T-cell (primary cell): ENCODE measurements at places on chromosomes 7 and 10.

GRCh38 chr7:91995391-91996105 lies 54.9 kb downstream of the AKAP9 start:
- no peak for DNase-seq

GRCh38 chr10:24305551-24306506 lies 96.9 kb downstream of the KIAA1217 start:
- DNase-seq = no peak

DNA sequence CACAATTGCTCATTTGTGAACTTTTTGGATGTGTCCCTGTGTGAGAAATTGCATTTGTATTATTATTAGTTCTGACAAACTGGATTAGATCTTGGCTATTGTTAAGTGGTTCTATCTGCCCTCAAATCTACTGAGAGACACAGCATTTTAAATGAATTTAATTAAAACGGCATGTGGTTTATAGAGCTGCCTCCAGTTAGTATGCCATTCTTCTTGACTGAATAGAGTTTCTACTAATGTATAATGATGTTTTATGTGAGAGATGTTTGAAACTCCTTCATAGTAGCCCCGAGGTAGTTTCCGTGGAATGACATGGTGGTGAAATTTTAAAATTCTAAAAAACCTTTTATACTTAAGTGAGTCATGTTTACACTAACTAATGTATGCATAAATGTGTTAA lies 110.9 kb downstream of the DYNC1I1 start:
- no peak for DNase-seq

- DNase-seq = no peak
These were observed 6.1 kb upstream of the GSDME start for GRCh38 chr7:24763303-24763901.

DNA sequence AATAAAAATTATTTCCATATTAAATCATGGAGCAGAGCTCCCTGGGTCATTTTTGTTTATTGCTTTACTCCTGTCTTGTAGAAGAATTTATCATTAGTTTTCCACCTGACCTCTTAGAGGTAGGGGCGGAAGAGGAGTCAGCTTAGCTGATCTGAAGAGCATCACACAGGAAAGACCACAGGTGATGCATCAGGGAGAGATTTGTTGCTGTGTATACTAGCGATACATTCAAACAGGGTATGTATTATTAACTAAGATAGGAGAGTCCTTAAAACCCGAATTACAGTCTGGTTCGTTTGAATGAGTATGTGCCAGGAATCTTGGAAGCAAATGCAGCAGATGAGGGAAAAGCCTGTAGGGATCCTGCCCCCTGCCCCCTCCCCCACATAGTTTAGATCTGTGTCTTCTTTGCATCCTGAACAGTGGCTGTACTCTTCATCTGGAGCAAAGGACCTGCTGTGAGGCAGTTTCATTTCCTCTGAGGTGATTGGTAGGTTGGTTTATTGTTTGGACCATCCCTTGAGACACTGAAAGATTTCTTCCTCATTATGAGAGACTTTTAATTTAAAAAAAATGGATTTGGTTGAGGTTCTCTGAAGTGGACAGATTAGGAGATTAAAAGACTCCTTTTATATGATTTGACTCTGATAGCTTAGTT lies 177.0 kb downstream of the SND1 start:
- no peak for DNase-seq

DNA sequence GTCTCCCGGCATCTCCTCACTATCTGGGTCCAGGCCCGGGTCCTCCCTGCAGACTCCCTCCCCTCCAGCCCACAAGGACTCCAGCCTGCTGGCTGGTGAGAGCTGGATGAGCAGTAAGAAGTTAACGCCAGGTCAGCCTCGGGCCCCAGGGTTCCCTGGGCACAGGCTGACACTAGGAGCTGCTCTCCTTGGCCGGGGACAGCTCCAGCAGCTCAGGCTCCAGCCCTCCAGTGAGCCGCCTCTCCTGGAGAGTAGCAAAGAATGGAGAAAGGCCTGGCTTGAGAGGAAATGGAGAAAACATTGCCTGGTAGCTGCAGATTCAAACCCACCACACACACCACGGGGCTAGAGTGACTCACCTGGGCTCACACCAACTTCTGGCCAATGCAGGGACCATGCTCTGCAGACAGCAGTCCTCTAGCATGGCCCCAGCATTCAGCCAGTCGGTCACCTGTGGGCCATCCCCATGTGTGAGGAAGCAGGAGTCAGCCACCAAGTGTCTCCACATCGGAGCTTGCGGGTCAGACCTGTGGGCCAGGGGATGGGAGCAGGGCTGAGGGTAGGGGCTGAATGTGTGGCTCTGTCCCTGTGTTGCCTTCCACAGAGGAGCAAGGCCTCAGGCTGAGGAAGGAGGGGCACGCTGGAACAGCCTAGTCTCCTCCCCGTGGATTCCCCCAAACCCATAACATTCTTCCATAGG lies 6.5 kb downstream of the SAP25 start:
- DNase-seq = no peak

DNA sequence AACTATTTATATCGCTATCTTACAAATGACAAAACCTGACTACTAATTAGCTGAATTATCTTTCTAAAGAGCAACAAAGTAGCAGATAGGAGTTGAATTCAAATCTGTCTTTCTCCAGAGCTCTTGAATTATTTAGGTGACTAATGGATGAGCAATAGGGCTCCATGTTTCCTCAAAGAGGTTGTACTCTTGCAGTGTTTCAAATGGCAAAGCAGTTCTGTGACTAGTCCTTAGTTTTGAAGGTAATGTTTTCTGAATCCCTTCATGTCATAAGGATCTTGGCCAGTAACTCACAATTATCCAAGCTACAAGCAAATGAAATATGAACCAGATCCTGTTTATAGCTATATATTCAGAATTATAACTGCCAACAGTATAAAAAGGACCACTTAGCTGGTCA lies 999.7 kb downstream of the NRG3 start:
- DNase-seq = no peak

DNA sequence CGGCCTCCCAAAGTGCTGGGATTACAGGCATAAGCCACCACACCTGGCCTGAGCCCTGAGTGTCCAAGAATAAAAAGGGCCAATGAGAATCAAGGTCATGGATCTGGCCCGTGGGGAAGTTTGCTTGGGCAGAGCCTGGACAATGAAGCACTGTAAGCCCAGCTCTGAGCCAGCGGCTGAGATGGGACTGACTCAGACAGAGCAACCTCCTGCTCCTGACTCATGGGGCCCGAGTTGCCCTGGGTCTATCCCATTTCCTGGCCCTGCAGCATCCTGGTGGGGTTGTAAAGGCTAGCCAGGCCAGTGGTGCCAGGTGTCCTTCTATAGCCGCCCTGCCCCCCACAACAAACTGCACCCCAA lies 5.2 kb upstream of the MYH16 start:
- no peak for DNase-seq

DNA sequence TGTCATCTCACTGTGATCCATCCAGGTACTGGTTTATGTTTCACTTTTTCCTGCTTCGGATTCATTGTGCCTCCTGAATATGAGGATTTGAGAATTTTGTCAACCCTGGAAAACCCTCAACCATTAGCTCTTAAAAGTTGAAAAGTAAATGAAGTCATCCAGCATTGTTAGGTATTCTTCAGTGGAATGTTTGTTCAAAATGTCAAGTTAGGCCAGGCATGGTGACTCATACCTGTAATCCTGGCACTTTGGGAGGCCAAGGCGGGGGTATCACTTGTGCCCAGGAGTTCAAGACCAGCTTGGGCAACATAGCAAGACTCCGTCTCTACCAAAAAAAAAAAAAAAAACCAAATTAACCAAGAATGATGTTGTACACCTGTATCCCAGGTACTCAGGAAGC lies 222.1 kb downstream of the NSUN6 start:
- no peak for DNase-seq

GRCh38 chr7:80078159-80078731 lies 56.4 kb upstream of the GNAI1 start:
- no peak for DNase-seq

DNA sequence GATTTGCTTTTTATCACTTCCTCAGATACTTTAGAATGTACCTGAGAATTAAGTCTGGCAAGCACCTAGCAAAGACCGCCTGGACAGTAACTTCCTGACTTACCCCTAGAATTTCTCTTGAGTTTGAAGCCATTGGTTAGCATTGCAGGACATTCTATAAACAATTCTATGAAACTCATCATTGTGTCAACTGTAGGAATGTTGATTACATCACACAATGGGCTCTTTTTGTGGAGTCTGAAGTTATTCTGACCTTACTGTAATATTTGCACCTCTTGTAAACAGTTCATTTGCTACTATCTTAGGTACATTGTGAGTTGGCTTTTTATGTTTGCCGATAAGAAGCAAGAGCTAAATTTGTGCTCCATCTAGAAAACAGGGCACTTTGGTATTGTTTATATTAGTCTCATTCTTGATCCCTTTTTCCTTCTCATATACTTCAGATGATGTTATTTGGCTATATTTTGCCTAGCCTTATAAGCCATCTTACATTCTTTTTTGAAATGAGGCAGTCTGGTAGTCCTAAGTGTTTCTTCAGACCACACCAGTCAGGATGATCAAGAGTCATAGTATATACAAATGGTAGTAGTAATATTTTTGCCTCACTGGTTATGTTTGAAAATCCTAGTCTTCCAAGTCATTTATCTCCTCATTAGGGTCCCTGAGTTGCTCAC lies 52.4 kb downstream of the CASD1 start:
- DNase-seq = no peak

GRCh38 chr10:35852721-35853120 lies 210.6 kb upstream of the FZD8 start:
- no peak for DNase-seq
